Left forelimb (tissue), 1 donor: ENCODE measurements at places on chromosomes 16 and 17.

- no peak for DNase-seq
Measured at GRCh38 chr17:17763734-17764133, 73.1 kb downstream of the SREBF1 start.

DNA sequence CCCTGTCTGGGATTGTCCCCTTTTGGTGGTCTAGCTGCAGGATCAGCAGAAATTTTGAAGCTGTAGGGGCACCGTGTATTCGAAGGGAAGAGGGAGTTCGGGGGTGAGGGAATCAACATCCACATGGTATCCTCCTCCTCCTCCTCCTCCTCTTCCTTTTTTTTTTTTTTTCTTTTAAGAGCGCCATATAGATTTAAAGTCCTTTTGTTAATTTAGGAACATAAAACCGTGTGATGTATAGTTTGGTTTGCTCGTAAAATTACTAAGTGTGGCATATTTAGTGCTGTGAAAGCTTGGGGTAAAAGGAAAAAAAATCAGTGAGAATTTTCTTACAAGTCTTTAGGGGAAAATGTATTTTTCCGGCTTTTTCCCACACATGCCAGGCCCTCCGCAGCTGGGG is 50.1 kb upstream of the GSE1 start:
- DNase-seq = no peak

DNA sequence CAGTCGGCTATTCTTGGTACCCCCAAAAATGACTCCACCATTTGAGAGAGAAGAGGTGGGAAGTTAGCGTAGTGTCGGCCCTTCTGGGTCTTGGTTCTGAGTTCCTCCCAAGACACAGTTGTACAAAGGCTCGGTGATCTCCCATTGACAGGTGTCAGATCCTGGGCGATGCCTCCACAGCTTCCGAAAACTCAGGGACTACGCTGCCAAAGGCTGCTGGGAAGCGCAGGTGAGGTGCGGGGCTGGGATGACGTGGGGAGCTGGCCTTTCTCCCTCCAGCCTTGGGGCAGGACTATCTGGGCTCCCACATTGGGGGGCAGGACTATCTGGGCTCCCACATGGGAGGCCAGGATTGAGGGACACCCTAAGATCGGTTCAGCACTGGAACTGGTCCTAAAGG is 10.4 kb downstream of the CCNF start:
- DNase-seq = no peak

DNA sequence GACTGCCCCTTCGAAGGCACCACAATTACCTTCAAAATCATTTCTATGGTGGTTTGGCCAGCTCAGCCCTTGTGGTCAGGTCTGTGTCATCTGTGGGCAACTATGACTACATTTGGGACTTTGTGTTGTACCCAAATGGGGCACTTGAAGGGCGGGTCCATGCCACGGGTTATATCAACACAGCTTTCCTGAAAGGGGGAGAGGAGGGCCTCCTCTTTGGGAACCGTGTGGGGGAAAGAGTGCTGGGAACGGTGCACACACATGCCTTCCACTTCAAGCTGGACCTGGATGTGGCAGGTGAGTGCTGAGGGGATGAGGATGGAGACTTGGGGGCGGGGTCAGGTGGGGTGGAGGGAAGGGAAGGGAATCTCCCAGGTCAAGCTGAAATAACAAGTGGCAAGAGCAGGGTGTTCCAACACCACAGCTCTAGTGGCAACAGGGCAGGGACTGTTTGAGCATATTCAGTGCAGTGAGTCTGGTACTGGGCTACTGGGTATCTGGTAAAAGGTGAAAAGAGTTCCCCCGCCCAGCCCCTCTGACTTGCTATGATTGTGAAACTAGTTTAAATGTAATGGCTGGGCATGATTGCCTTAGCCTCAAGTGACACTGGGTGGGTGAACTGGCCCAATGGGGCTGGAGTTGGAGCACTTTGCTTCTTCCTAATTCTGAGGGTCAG is 1.7 kb downstream of the AOC2 start:
- DNase-seq = no peak

- no peak for DNase-seq
Measured at GRCh38 chr16:30992931-30993816, 8.2 kb downstream of the HSD3B7 start.

GRCh38 chr16:11431915-11432465 is 86.7 kb downstream of the RMI2 start:
- DNase-seq = no peak

DNA sequence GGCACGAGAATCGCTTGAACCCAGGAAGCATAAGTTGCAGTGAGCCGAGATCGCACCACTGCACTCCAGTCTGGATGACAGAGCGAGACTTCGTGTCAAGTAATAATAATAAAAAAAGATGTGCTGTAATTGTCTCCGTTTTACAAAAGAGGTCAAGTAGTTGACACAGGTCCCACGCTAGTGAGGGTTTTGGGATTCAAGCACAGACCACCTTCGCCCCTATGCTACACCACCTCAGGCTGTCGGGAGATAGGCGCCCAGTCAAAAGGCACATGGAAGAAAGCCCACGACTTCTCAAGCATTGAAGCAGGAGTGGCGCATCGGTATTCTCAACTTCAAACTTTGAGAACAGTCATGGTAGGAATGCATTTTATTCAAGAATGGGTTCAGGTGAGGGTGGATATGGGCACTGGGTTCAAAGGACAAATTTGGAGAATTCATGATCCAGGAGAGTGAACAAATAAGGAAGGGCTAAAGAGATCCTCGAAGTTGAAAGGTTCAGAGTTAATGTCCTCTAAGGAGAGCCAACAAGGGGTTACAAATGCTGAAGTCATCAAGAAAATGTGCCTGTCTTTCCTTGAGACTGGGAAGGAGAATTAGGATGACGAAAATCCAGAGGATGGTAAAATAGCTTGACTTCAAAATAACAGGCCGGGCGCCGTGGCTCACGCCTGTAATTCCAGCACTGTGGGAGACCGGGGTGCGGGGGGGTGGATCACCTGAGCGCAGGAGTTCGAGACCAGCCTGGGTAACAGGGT is 1.4 kb upstream of the AMZ2 start:
- DNase-seq = no peak

GRCh38 chr17:65662196-65662595 is 100.7 kb upstream of the AXIN2 start:
- DNase-seq = no peak

DNA sequence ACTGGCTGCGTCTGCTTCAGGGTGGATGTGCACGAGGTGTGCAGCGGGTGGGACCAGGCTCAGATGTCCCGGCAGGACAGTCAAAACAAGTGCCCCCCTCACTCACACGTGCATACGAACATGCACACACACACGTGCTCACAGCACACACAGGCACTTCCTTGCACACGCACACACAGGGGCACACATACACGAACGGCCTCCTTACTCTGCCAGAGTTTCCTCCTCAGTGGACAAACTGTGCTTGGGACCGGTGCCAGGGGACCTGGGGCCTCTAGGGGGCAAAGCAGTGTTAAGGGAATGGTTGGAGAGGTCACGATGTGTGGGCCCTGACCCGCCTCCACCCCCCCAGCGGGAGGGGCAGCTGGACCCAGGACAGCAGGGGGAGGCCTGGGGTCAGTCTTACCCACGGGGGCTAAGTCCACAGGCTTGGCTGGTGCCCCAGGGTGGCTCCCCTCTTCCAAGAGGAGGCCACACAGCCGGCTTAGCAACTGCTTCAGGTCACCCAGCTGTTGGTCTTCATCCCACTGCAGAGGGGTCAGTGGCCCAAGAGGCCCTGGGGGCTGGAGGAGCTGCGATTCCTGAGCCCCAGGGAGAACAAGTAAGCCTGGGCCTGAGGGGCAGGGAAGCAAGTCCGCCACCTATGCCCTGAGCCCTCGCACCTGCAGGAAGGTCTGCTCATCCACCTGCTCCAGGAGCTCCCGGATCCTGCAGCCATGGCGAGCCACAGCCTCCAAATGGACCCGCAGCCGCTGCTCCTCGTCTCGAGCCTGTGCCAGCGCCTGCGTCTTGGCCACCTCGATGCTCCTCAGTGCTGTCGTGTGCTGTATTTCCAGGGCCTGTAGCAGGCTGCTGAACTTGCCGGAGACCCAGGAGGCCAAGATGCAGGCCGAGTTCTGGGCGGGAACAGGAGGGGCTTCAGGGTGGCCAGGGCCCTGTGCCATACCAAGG is 4.9 kb downstream of the TRIM65 start:
- no peak for DNase-seq

- DNase-seq = no peak
Measured at GRCh38 chr16:19771796-19772195, 53.7 kb downstream of the IQCK start.

- no peak for DNase-seq
Measured at GRCh38 chr16:3025032-3026002, 1.5 kb downstream of the THOC6 start.

GRCh38 chr16:88530051-88530857 is 39.9 kb upstream of the ZC3H18 start:
- no peak for DNase-seq

DNA sequence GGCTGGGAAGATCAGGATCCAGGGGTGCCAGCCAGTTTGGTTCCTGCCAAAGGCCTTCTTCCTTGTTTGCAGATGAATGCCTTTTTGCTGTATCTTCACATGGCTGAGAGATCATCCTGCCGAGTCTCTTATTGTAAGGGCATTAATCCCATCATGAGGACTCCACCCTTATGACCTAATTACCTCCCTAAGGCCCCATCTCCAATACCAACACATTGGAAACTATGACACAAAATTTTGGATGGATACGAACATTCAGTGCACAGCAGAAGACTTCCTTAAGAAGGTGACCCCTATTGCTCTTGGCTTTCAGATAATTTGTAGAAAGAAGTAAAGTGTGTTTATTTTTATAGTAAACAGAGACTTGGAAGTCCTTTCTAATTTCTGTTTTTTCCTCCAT is 1164.7 kb upstream of the CDH8 start:
- no peak for DNase-seq

GRCh38 chr17:65588181-65588808 is 26.8 kb upstream of the AXIN2 start:
- no peak for DNase-seq

GRCh38 chr16:12321311-12321842 is 344.8 kb downstream of the SNX29 start:
- no peak for DNase-seq

- no peak for DNase-seq
Measured at GRCh38 chr16:79628501-79628975, 28.0 kb upstream of the MAF start.

- DNase-seq = no peak
Measured at GRCh38 chr17:13268791-13269595, 251.2 kb upstream of the ELAC2 start.

GRCh38 chr17:7191571-7192270 is 12.6 kb upstream of the ASGR1 start:
- no peak for DNase-seq

GRCh38 chr17:74779501-74779900 is 3.4 kb upstream of the NAT9 start:
- no peak for DNase-seq

DNA sequence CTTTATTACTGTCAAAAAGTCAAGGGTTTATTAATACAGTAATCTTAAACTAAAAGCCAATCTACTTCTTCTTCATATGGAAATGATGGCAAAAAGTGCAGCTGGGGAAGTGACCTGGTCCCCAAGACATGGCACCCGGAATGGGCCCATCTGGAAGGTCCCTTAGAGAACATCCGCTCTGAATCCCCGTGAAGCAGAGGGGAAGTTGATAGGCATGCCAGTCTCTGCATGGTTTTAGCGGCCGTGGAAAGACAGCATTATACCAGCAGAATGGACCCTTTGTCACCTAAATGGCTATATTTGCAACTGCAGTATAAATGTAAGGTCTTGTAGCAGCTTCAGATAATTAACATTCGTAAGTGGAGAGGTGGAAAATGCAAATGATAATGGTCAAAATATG is 32.4 kb downstream of the COTL1 start:
- no peak for DNase-seq

DNA sequence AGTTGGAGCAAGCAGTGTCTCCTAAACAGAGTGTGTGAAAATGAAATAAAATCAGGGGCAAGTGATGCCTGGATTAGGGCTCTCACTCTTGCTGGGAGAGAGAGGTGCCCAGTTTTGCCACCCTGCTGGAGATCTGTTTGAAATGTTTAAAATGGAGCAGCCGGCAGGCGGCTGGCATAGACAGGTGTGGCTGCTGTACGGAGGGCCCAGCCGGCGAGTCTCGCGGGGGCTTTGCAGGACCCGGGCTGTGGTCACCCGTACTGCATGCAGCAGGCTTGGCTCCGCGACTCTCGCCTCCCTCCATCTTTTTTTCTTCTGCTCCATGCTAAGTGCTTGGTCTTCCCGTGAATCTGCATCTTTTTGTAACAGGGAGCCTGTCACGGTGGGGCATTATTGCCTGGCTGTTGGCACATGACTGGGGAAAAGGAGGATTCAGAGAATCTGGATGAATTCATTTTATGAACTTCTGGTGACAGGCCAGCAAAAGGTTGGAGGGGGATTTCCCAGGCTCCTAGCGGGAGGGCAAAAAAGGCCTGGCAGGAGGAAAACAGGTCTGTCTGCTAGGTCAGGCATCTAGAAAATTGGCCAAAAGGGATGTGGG is 1.8 kb downstream of the ZNRF1 start:
- no peak for DNase-seq

DNA sequence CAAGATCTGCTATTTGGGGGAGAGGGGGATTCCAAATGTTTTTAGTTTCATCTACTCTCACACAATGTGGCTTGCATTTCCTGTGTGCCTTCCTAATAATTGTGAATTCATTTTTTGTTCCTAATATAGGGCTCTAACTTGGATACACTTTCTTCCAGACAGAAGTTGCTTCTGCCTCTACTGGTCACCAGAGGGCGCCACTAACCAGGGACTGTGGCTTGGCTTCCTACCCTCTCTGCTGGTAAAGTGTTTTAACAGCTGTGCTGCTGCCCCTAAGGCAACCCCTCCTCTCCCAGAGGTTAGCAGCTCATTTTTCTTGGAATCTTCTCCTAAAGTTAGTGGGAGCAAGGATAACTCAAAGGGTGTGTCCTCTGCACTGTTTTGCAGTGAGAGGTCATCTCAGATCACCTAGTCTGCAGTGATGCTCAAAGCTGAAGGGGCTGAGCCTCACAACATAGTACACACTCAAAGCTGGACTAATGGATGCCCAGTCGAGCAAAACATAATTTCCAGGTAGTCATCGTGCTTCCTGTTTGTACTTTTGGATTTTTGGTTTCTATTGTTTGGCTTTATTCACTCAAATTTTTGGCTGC is 5.0 kb upstream of the PRSS54 start:
- no peak for DNase-seq

GRCh38 chr17:52419229-52419641 is 260.7 kb upstream of the CA10 start:
- DNase-seq = no peak

DNA sequence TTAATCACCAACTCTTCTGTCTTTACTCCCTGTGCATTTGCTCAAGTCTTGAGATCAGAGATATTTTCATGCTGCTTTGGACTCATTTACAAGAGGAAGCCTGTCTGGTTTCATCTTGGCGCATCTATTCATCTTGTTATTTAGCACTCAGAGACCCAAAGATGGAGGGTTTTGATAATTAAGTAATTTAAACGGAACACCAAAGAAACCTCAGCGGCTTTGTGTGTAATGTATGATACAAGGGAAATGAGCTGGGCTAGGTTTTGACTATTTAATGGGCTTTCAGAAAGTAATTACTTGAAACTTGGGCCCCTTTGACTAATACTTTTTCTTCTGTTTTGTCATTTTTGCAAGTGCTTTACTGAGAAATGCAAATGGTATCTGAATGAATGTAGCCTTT is 66.2 kb upstream of the CACNG3 start:
- DNase-seq = no peak

DNA sequence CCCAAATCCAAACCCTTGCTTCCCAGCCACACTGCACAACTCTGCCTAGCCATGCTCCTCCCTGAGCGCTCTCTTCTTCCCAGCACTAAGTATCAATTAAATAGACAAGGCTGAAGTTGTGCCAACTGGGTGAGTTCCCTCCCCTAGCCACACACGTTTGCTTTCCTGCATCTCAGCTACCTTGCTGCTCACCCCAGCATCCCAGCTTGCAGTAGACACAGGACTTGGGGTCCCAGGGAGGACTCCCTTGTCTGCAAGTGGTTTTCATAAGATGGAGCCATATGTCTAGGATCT is 4.9 kb downstream of the CCDC182 start:
- DNase-seq = no peak
